ENCODE measurements at places on chromosomes 6 and 20.

DNA sequence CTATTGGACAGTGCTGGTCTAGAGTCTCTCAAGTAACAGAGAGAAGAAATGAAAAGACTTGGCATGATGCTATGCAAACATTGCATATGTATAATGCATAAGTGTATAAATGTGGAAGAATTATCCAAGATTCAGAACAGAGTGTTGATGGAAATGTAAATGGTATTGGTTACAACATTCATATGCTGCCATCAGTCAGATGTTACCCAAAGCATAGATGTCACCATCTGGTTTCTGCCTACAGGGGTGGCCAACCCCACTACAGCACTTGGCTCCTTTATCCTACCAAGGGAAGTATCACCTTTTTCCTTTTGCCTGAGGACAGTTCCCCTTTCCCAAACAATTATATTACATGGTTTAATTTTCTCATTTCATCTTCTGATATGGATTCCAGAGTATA lies 11.9 kb downstream of the POPDC3 start:
- no peak for DNase-seq

- no peak for DNase-seq
Measured at GRCh38 chr20:59823030-59823423, 110.4 kb downstream of the SYCP2 start.

DNA sequence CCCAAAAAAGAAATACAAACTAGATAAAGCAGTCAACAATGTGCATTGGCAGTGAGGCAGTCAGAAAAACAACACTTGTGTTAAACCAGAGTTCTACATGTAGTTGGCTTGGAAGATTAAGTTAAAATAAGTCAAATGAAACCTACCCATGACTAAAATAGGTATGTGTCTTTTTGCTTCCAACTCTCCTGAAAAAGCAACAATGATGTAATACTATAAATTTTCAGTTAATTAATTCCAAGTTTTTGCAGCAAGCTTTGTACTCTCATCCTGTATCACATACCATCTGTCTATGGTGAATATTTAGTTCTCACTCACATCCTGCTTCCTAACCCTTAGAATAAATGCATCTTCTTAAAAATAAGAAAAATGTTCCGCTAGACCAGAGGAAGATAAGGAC lies 261.5 kb downstream of the KIF16B start:
- no peak for DNase-seq

GRCh38 chr6:150756173-150756572 lies 109.3 kb upstream of the MTHFD1L start:
- no peak for DNase-seq

DNA sequence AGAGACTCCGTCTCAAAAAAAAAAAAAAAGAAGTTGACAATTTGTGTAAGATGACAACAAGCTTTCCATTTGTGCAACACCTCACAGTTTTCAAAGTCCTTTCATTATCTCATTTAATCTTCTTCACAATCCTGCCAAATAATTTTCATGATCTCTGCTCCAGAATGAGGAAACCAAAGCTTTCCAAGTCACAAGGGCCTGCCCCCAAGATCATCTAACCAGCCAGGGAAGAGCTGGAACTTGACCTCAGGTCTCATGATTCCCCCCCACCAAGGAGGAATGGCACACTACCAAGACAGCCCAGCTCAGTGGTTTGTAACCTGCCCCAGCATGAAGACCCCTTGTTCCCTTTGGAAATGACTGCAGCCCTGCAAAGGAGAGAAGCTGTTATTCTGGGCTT lies 74.0 kb upstream of the PIM1 start:
- DNase-seq, result no peak

DNA sequence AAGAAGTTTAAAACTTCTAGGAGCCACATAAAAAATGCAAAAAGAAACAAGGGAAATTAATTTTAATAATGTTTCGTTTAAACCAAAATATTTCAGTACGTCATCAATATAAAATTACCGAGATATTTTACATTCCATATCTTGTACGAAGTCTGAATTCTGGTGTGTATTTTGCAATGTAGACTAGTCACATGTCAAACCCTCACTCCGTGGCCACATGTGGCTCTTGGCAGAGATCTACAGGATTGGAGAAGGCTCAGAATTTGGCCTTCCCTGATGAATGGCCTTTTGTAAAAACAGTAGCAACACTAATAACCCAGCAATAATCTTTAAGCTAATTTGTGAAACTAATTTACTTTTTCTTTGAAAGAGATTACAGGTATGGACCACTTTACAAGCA lies 217.1 kb downstream of the PRL start:
- no peak for DNase-seq

- no peak for DNase-seq
Measured at GRCh38 chr6:24252280-24252679, 105.6 kb downstream of the DCDC2 start.

GRCh38 chr6:135750081-135750480 lies 101.4 kb upstream of the PDE7B start:
- no peak for DNase-seq

- no peak for DNase-seq
Measured at GRCh38 chr20:16349523-16350260, 223.6 kb downstream of the KIF16B start.

- DNase-seq, result no peak
Measured at GRCh38 chr6:47534063-47534462, 56.5 kb downstream of the CD2AP start.

GRCh38 chr20:48530957-48531356 lies 296.8 kb downstream of the PREX1 start:
- no peak for DNase-seq

GRCh38 chr6:38282911-38283310 lies 356.8 kb downstream of the BTBD9 start:
- DNase-seq, result no peak

DNA sequence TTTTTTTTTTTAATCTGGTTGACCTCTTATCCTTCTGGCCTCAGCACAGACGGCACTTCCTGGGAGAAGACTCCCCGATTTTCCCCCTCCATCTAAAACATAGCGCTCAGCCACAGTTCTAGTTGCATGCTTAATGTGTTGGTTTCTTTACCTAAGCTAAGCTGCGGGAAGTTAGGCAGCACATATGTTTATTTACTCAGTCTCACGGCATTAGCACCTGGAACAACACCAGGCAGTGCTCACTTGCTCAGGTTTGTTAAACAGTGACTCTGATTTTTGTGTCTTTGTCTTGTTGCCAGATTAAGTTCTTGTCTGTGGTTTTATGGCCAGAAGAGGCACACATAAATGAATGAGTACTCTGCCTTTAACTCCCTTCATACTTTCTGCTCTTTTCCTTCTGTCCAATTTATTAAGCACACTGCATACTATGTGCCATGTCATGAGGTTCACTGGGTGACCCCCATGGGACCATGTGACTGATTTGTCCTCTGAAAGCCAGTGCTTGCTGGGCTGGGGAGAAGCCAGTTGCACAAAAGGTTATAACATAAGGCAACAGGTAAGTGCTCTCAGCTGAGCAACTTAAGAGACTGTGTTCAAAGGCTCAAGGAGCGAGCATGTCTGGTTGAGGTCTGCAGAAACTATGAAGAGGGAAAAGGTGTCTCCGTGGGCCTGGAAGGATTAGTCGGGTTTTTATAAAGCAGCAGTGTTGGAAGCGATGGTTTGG lies 93.6 kb downstream of the RPP40 start:
- no peak for DNase-seq

- no peak for DNase-seq
Measured at GRCh38 chr6:94501516-94501915, 1075.8 kb upstream of the MANEA start.

DNA sequence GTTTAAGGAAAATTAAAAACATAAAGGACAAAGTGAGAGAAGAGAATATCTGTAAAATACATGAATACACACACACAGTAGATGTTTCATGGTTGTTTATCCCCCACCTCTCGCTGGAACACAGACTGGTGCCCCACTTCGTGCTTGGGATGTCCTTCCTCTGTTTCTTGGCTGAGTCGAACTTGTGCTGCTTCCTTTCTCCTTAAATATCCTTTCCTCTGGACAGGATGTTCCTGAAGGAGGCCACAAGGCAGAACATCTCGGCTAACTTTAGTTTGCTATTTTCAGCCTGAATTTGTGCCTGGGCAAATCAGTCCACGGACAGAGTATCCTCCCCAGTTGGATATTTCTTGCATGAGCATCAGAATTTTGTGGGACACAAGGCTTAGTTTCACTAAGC lies 54.7 kb upstream of the ZMYND8 start:
- no peak for DNase-seq

DNA sequence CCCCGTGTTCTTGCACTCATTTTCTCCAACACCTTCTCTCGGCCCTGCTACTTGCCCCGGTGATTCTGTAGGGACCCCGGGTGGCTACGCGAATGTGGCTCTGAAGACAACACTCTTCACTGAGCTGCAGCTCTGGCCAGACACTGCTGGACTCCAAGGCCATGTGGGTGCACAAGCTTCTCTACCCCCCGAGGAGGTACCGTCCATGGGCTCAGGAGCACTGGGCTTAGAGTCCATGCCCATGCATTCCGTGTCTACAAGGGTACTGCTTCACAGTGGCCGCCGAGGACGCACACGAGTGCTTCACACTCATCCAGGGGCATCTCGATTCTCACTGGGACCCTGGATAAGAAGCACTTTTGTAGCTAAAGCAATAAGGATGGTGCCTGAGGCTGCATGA lies 59.5 kb downstream of the SMOC2 start:
- DNase-seq, result no peak

GRCh38 chr20:2054911-2055310 lies 46.7 kb upstream of the STK35 start:
- DNase-seq, result no peak

GRCh38 chr6:34608321-34609091 lies 52.4 kb upstream of the SPDEF start:
- DNase-seq, result no peak

- DNase-seq, result no peak
Measured at GRCh38 chr20:62925420-62926228, 681 bp downstream of the DIDO1 start.

GRCh38 chr6:40805336-40805735 lies 218.2 kb upstream of the LRFN2 start:
- DNase-seq, result no peak

GRCh38 chr20:9172851-9173250 lies 104.0 kb downstream of the PLCB4 start:
- DNase-seq, result no peak

All from hematopoietic multipotent progenitor cell (in vitro differentiated cells).